Inflammatory macrophage (primary cell): ENCODE measurements at places on chromosomes 1 and 21.

- DNase-seq = no peak
Observed at GRCh38 chr1:193120604-193121166, 1.1 kb upstream of the CDC73 start.

DNA sequence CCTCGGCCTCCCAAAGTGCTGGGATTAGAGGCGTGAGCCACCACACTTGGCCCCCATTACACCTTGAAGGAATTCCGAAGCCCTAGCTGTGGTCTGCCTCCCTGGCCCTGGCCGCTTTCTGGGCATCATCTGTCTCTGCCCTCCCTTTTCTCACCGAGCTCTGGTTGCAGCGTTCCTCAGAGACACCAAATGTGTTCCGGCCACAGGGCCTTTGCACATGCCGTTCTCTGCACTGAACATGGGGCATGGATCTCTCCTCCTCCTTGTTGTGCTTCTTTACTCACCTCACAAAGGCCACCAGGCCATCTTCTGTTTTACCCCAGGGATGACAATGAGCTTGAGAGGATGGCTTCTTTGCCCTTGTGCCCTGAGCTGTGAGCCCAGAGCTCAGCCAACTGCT lies 39.3 kb downstream of the CA6 start:
- no peak for DNase-seq

DNA sequence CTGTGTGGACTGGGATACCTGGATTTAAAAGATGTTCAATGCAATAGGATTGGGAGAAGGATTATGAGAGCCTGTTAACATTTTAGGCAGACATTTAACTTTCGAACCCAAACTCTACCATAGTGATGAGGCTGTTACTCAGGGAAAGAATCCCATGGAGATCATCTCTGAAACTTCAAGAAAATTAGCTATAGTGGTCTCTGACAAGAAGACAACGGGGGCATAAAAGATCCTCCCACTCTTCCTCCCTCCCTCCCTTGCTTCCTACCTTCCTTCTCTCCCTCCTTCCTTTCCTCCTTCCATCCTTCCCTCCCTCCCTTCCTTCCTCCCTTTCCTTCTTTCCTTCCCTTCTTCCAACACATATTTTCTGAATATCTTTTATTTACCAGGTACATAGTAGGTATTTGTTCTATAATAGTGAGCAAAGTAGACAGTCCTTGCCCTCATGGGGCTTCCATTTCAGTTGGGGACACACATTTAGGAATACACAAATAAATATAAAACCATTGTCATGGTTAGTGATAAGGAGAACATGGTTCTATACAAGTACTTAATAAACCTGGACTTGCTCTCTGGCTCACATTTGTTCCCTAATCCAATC lies 143.2 kb downstream of the ATP6V1G3 start:
- DNase-seq = no peak

- peak; percentile 77 for DNase-seq
Observed at GRCh38 chr1:115807723-115808122, 33.2 kb downstream of the NHLH2 start.

DNA sequence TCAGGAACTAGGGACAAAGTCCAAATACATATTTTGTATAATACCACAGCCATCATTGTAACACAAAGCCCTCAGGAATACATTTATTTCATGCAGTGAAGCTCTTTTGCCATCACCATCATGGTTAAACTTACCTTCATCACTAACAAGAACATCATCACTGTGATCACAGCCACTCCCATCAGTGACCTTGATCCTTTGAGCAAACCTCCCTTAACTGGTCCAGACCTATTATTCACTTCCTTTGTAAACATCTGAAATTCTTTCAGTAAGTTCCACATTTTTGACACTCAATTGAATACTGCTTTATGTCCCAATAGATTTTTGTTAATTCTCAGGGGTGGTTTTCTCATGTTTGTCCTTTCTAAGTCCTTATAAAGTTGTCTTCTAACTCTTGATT lies 16.2 kb upstream of the KPRP start:
- DNase-seq = no peak

- DNase-seq = peak; percentile 22
Observed at GRCh38 chr1:167650269-167651160, 20.5 kb downstream of the RCSD1 start.

DNA sequence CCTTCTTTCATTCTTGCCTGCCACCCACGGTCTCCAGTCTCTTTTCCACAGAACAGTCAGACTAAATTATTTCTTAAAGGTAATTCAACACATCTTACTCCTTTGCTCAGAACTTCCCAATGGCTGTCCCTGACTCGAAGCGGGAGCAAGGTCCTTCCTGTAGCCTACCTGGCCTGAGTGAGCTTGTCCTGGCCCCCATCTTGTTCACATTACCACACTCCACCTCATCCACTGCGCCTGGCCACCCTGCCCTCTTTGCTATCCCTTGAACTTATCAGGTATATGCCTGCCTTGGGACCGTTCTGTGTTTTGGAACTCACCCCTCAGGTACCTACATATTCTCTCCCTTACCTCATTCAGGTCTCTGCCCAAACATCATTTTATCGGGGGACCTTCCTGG lies 13.3 kb upstream of the GLIS1 start:
- no peak for DNase-seq

GRCh38 chr1:186535388-186536133 lies 74.6 kb upstream of the PDC start:
- DNase-seq = no peak

GRCh38 chr1:155107309-155108264 lies 20.1 kb upstream of the EFNA1 start:
- DNase-seq = no peak

GRCh38 chr21:25987531-25987930 lies 183.0 kb downstream of the APP start:
- DNase-seq = no peak

DNA sequence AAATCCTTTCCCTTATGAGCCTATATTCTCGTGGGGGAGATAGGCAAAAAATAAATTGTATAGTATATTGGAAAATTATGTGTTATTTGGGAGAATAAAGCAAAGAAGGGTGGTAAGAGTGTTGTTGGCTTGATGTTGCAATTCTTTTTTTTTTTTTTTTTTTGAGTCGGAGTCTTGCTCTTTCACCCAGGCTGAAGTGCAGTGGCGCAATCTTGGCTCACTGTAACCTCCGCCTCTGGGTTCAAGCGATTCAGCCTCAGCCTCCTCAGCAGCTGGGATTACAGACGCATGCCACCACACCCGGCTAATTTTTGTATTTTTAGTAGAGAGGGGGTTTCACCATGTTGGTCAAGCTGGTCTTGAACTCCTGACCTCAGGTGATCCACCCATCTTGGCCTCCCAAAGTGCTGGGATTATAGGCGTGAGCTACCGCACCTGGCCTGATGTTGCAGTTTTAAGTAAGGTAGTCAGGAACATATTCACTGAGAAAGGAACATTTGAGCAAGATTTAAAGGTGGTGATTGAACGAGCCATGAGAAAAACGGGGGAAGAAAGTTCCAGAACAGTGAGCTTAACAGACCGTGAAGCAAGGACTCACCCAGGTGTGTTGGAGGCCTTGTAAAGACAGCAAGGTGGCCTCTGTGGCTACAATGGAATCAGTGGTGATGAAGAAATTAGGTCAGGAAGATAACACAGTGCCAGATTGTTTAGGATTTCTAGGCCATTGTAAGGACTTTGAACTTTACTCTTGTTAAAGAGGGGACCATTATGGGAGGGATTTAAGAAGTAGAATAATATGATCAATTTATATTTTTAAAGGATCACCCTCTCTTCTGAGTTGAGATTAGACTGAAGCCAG lies 45.8 kb downstream of the RPRD2 start:
- peak; percentile 70 for DNase-seq

GRCh38 chr1:212670301-212670700 lies 29.3 kb downstream of the BATF3 start:
- no peak for DNase-seq

- DNase-seq = no peak
Observed at GRCh38 chr1:157357111-157357510, 195.2 kb downstream of the FCRL5 start.

GRCh38 chr1:165854101-165854845 lies 26.9 kb downstream of the UCK2 start:
- DNase-seq = peak; percentile 94

- peak; percentile 15 for DNase-seq
Observed at GRCh38 chr1:93447481-93448291, at the start of gene FNBP1L. TSS of gene FNBP1L (plus strand) at chr1:93448118. CDS start at chr1:93448282, 164 bp downstream.

DNA sequence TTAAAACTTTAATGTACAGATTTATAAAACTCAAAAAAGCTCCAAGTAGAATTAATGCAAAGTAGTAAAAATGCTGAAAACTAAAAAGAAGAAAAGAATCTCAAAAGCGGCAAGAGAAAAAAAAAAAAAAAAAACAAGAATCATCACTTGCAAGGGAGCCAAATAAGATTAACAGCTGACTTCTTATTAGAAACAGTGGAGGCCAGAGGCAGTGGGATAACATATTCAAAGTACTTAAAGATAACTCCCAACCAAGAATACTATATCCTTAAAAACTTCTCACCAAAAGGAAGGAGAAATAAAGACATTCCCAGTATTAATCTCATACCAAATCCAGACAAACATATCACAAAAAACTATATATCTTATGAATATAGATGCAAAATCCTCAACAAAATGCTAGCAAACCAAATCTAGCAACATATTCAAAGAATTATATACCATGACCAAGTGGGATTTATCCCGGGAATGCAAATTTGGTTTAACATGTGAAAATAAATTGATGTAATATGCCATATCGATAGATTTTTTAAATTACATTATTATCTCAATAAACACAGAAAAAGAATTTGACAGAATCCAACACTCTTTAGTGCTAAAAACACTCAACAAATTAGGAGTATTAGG lies 62.7 kb downstream of the CAMK2N1 start:
- DNase-seq = no peak

GRCh38 chr1:182185842-182186756 lies 124.6 kb upstream of the ZNF648 start:
- no peak for DNase-seq

GRCh38 chr1:154720328-154721297 lies 112.6 kb upstream of the ADAR start:
- DNase-seq = peak; percentile 83

- no peak for DNase-seq
Observed at GRCh38 chr21:45615145-45615711, 28.3 kb upstream of the PCBP3 start.

GRCh38 chr1:16076031-16076864 lies 2.8 kb upstream of the FAM131C start:
- no peak for DNase-seq

DNA sequence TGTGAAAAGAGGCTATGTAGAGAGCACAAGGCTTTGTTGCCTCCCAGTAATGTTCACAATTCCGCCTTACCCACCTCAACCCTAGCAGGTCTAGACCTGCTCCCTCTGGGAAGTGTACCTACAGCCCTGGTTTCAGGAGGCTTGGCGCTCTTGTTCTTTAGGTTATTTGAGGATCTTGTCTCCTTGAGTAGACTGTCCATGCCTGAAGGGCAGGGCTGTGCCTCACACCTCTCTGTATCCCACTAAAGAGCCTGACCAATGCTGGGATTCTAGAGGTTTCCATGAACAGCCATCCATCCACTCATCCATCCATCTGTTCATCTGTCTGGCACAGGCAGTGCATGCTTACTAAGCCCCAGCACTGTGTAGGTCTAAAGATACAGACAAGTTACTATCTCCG lies 1.0 kb downstream of the RAB7B start:
- no peak for DNase-seq

GRCh38 chr1:23727362-23727811 lies 15.9 kb upstream of the ELOA start:
- DNase-seq = peak; percentile 96

- no peak for DNase-seq
Observed at GRCh38 chr1:239493811-239494414, 107.5 kb downstream of the CHRM3 start.

DNA sequence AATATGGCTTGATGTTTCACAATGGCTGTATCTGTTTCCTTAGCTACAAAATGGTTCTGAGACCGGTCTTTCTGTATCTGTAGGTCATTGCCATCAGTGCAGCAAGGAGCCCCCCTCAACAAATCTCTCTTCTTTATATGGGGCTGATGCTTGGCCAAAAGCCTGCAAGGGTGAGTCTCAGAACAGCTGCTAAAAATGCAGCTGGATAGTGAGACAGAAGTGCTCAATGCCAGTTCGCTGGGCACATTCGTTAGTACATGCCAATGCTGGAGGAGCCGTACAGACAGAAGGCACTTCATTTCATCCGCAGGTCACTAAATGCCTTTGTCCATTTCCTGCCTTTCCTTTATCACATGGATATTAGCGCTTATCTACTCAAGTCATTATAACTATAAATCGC lies 67.3 kb downstream of the RUNX1 start:
- no peak for DNase-seq

GRCh38 chr1:18108299-18109057 lies 880 bp downstream of the IGSF21 start:
- DNase-seq = no peak

DNA sequence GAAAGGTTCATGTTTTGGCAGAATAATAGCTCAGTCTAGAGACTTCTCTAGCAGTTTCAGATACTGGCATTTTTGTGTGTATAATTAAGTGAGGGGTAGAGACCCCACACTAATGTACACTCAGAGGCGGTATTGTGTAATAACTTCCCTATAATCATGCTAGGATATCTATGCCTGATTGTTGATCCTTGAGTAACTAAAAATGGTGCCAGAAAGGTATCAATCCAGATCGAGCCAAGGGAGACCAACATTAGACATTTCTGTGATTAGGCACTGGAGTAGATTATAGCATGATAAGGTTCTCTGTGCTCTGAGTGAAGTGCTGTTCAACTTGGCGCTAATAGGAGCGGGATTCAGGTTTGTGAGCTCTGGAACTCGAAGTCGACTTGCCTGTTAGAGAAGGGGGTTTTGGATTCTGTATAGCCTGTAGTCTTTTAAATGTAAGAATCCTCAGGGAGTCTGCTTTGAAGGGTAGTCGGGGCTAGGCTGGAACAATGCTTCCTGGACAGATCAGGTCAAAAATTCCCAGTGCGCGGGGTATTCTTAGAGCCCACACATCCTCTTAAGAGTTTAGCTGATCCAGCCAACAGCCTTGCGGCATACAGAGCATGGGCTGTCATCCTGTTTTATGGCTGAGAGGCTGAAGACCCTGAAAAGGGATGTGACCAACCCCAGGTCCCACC lies 24.2 kb downstream of the MAN1C1 start:
- DNase-seq = no peak

DNA sequence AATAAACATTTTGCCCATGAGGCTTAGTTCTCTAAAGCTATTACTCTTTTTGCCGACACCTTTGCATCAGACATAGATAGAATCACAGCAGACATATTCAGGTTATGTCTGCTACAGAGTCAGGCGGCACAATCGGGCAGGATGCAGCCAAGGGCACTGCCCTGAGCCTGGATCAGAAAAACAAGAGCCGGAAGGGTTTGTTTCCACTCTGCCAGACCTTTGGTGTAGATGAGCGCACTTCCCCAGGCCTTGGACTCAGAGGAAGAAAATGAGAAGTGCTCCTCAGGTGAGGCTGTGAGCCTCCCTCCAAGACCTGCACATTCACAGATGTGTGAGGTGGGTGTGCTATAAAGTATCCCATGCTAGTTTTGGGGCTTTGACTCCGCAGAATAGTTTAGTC lies 43.7 kb downstream of the GNG12 start:
- DNase-seq = no peak
